Activated effector memory CD4-positive, alpha-beta T cell treated with Interleukin-2 at 50 U/mL for 16 hours (primary cell): ENCODE measurements at places on chromosomes 3 and 15.

DNA sequence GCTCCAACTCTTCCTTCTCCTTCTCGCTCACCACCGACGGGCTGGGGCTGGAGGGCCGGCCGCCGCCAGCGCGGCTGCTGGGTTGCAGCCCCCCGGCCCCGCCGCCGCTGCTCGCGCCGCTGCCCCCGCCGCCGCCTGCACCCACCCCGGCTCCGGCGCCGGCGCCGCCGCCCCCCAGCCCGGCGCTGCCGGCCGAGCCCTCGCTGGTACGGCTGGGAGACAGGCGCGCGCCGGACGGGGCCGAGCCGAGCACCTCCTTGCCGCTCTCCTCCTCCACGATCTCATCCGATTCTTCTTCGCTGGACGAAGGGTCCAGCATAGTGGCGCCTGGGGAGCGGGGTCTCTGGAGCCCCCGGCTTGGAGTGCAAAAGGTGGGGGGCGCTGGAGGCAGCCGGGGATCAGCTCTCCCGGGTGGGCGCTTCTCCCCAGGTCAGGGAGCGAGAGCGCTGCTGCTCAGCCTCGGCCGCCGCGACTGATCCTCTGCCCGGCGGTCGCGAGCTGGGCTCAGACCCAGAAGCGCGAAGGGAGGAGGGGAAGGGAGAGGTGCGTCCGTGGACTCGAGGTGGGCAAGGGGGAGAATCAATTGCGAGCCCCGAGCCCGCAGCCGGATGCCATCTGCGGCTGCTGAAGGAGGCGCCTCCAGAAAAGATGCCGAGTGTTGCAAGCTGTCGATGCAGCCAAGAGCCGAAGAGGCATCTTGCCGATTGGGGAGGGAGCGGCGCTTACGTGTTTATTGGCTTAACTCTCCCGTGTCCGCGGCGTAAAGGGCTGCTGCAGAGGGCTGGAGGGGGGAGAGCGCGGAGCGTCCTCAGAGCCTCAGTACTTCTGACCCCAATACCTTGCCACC, at the start of gene CADPS:
Gene CADPS, minus strand, starts transcription at position 706 of the 847 bp plus-strand sequence. Its CDS starts 387 bp downstream, at position 319.
- DNase-seq, result no peak

- DNase-seq, result no peak
These were observed 57.7 kb upstream of the AADACL2 start for GRCh38 chr3:151675858-151676615.

DNA sequence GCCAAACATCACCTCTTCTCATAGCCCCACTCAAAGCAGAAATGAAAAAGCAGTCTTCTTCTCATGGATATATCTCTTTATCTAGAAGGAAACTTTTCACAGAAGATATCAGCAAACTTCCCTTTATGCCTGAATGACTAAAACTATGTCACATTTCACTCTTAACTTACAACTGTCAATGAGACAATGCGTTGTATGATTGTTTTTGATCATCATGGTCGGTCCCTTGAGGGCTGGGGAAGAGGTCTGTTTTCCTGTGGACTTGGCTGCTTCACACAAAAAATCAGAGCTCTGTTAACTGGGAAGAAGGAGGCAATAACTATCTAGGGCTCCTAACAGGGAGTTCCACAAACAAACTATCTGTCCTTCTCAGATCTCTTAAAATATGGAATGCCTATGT, 5.1 kb downstream of the NLGN1 start:
- no peak for DNase-seq

GRCh38 chr15:27065151-27065550, 94.2 kb downstream of the GABRG3 start:
- no peak for DNase-seq

GRCh38 chr15:82536409-82537350, 3.6 kb downstream of the RPS17 start:
- no peak for DNase-seq

DNA sequence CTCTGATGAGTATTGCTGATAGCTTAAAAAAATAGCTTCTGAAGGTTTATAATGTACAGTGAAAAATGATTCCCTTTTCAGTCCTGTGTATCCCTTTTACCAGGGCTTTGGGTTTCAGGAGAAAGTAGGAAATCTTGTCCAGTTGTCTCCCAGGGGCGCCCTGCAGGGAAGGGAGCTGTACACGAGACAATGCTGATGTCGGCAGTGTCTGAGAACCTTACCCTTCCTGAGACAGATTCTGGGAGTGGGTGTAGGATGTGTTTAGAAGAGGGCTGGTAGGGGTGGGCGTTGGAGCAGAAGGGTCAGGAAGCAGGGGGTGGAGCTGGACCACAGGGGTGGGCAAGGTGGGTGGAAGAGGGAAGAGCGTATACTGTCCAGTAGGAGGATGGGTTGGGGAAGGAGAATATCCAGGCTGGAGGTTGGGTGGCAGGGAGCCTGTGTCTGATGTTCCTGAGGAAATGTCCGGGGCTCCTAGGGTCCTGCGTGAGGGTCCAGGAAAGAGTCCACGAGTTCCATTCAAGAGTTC, 5.6 kb downstream of the THPO start:
- no peak for DNase-seq

DNA sequence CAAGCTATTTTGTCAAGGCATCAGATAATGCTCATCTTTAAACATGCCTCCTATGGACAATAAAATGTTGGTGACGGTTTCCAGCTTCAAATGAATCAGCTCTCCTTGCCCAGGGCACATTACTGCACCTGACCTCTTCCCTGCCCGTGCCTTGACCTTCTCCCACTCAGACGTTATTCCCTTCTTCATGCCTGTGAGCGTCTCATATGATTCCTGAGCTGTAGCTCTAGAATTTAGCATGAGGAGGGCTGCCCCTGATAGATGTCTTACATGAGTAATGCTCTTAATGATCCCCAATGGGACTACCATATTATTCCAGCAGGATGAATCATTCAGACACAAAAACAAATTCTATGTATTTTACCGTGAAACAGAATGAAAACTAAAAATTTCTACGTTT, 762.7 kb downstream of the ROBO1 start:
- no peak for DNase-seq

GRCh38 chr3:100697172-100697571, 12.1 kb upstream of the TFG start:
- no peak for DNase-seq

DNA sequence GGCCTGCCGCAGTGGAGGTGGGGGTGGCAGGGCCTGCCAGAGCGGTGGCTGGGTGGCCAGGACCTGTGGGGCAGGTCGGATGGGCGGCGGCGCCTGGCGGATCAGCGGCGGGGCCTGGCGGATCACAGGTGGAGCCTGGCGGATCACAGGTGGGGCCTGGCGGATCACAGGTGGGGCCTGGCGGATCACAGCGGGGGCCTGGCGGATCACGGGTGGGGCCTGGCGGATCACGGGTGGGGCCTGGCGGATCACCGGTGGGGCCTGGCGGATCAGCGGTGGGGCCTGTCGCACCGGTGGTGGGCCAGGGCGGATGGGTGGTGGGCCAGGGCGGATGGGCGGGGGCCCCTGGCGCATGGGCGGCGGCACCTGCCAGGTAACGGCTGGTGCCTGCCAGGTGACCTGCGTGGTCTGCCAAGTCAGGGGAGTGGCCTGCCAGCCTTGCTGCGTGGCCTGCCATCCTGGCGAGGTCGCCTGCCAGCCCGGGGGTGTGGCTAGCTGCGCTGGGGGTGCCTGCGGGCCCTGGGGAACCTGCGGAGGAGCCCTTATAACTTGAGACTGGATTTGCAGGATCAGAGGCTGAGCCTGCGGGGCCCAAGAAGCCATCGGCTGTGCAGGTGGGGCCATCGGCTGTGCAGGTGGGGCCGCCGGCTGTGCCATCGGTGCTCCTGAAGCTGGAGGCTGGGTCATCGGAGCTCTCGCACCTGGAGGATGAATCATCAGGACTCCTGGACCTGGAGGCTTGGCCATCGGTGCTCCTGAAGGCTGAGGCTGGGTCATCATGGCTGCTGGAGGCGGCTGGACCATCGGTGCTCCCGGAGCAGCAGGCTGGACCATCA, 1.3 kb downstream of the MAGEL2 start:
- no peak for DNase-seq

GRCh38 chr3:58062472-58062871, 54.2 kb downstream of the FLNB start:
- DNase-seq, result no peak

GRCh38 chr3:121592856-121593702, at the start of gene FBXO40:
Gene FBXO40 (plus strand): TSS chr3:121593379. CDS start chr3:121620576, 27,197 bp downstream.
- no peak for DNase-seq

DNA sequence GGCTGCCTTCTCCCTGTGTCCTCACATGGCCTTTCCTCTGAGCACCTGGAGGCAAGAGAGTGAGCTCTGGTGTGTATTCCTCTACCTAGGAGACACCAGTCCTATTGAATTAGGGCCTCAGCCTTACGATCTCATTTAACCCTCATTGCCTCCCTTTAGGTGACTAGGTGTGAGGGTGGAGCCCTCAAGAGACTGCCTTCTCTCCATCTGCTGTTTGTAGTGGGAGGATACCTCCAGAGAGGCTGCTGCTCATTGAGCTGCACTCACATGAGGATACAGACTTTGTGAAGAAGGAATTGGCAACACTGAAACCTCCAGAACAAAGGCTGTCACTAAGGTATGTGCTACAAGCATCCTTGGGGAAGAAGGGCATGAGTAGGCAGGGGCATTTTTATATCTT, at the start of gene CCR8:
Gene CCR8, plus strand, starts transcription at position 217 of the 400 bp plus-strand sequence. CDS start 2,623 bp downstream, outside the sequence.
- no peak for DNase-seq

GRCh38 chr15:93861413-93861812, 369.9 kb upstream of the MCTP2 start:
- DNase-seq, result no peak

- DNase-seq, result no peak
These were observed 225.8 kb upstream of the UMPS start for GRCh38 chr3:124504332-124505059.

DNA sequence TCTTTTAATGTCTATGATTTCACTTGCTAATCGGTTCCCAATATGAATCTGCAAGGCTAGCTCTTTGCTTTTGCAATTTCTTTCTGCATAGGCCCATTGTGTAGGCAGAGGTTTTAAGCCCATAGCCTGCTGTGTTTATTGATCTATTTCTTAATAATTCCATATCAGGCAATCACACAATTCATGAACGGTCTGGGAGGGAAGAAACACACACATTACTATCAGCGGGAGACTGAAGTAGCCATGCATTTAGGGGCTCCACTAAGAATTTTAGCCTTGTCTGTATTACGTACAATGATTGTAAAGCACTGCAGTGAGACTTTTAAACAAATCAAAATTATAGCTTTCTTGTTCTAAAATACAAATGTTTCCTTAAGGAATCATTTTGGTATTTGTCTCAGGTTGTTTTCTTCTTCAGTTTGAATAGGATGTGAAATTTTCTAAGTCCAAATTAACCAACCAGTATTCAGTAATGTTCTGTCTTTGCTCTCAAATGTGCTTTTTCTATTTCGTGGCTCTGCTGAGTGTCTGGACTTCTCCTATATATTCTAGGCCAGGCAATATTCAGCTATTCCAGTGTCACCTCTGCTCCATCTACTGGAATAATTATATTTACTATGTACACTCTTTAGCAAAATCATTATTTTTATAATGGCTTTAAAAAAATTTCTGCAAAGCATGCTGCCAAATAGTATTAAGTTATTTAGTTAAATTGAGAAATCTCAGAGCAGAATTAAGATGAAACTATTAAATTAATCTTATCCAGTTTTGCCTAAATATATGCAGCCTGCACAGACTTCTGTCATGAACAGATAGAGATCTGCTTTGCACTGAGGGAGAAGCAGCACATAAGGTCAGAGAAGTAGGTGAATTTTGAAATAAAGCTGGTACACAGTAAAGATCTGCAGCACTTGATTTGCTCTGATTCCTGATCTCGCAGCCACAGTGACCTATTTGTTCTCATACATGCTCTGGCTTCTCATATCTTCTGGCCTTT, 103.0 kb upstream of the NAALADL2 start:
- no peak for DNase-seq

DNA sequence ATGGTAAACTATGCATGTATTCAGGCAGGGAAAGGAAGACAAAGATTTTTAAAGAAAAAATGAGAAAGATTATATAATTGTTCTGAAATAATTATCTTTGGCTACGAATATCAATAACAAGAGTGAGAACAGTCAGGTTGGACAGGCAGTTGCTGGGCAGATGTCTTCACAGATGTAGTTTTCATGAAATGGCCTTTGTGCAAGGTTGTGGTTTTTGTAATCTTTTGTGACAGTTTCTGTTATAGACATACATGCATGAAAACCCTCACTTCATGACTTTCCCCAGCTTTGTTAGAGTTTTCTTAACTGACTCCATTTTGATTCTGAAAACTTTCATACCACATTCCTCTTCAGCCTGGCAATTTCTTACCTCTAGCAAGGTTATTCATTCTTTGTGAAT, 34.9 kb upstream of the SLC25A36 start:
- no peak for DNase-seq

- no peak for DNase-seq
These were observed 400.0 kb upstream of the C2CD4B start for GRCh38 chr15:62564886-62565633.

- no peak for DNase-seq
These were observed 12.0 kb downstream of the MESD start for GRCh38 chr15:80977627-80978036.

- no peak for DNase-seq
These were observed 276.0 kb downstream of the MFSD1 start for GRCh38 chr3:159077860-159078259.

- no peak for DNase-seq
These were observed 61.3 kb downstream of the VGLL4 start for GRCh38 chr3:11582191-11582968.

- no peak for DNase-seq
These were observed 4.3 kb downstream of the GREM1 start for GRCh38 chr15:32722136-32722535.

- no peak for DNase-seq
These were observed 1354.7 kb upstream of the EPHA6 start for GRCh38 chr3:95459706-95460105.

DNA sequence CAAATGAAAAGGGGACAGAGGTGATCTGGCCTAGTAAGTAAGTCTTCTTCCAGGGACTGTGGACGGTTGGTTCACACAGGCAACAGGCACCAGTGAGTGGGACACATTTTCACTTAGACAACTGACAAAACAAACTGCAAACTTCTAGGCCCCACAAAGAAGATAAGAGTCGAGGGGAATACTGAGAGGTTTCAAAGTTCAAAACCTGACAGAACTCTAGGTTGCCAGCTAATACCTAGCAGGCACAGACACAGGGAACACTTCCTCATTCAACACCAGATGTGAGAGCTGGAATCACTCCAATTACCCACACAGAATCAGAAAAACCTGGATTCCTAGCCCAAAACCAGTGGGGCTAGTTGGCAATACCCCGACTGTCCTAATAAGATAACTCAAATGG, 621.7 kb downstream of the ZPLD1 start:
- no peak for DNase-seq

DNA sequence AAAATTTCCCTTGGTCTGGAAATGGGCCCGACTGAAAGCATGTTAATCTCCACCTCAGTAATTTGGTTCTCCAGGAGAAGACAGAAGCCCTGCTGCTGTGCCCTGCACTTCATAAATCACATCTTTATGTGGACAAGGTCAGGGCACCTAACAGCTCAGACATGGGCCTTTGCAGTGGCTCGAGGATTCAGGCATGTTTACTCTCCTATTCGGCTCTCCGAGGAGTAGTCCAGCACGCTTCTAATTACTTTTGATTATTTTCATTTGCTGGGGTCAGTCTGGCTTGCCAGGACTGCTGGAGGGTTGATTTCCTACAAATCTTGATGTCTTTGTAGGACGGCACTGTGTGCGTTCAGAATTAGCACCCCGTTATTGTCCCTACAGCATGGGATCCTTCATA, 511.2 kb downstream of the MECOM start:
- DNase-seq, result no peak

GRCh38 chr3:54772051-54772450, 155.8 kb downstream of the LRTM1 start:
- DNase-seq, result no peak
